ENCODE measurements at places on chromosomes 11 and 22. TPM values are rescaled to one million over a fixed set of nuclear protein-coding genes. Genes with fewer than 3 reads are reported as not detected.

CNTF gene
- 3.9 TPM for total RNA-seq

OR56A4 gene
- total RNA-seq: not detected

GRCh38 chr22:41296826-41297667 is 4.3 kb upstream of the ZC3H7B start:
- H3K27me3 ChIP-seq: no peaks in the 10 kb centered on the region
- DNase-seq: no peak
- H3K4me1 ChIP-seq: peaks cover 7% of the 10 kb centered on the region

- no peaks in the 10 kb centered on the region for H3K36me3 ChIP-seq
- no peaks in the 10 kb centered on the region for H3K4me1 ChIP-seq
- DNase-seq: no peak
- H3K27me3 ChIP-seq: no peaks in the 10 kb centered on the region
Measured at GRCh38 chr11:128227466-128227865, 359.9 kb downstream of the ETS1 start.

- DNase-seq: no peak
- no peak overlapping the region for H3K4me3 ChIP-seq
- no peaks in the 10 kb centered on the region for H3K27me3 ChIP-seq
- no peak overlapping the region for H3K27ac ChIP-seq
Measured at GRCh38 chr11:28366549-28367346, 258.6 kb downstream of the METTL15 start.

Measured in CD4-positive, alpha-beta T cell (primary cell).